ENCODE measurements at places on chromosomes 6 and 20. TPM values are rescaled to one million over a fixed set of nuclear protein-coding genes. Genes with fewer than 3 reads are reported as not detected.

Gene FAM83C
- total RNA-seq = not detected

GRCh38 chr6:25883536-25883935 is 9.5 kb upstream of the SLC17A3 start:
- DNase-seq = no peak

DNA sequence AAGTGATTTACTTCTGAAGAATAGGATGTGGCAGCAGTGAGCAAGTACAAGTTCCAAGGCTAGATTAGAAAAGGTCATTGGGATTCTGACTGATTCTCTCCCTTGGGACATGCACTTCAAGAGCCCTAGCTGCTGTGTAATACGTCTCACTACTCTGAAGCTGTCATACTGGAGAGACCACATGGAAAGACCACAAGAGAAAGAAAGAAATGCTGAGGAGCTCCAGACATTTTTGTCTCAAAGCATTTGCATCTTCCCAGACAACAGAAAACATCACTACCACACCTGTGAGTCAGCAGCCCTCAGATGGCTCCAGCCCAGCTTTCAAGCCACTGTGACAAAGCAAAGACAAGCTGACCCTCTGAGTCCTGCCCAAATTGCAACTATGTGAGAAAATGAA is 20.7 kb downstream of the TENT5A start:
- DNase-seq = no peak

GRCh38 chr20:48690888-48691287 is 136.9 kb downstream of the PREX1 start:
- no peak for DNase-seq

DNA sequence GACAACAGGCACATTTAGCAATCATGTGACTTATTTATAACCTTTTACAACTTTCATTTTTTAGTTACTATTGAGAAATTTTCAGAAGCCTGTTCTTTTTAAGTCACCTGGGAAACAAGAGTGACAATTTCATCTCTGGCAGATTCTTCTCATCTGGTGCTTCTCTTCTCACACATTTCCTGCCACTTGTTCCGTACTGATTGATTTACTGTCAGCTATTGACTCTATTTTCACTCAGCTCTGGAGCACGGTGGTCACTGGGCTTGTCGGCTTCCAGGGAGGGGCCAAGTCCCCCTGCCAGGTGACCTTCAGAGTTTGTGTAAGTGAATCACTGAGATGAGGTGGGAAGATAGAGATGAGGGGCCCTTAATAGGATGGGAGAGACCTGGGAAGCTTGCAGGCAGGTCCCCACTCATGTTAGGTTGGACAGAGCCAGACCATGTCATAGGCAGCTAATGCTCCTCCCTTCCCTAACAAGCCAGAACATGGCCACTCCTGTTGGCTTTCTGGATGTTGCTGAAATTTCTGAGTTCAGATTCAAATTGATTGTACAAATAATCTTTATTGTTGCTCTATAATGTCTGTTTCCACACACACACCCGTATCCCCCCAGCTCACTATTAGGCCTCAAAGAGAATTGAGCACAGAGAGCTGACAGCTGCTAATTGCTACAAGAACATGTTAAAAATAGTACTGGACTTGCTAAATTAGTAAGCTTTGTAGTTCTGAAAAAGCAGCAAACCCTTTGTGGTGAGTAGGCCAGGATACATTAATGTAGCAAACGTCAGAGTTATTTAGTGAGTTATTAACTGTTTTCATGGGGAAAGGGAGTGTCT is 13.3 kb downstream of the DUSP22 start:
- DNase-seq = no peak

- DNase-seq = no peak
Measured at GRCh38 chr20:11271319-11271718, 597.5 kb upstream of the JAG1 start.

Gene OVOL2
- not detected for total RNA-seq

- DNase-seq = no peak
Measured at GRCh38 chr6:154800338-154800737, 67.1 kb downstream of the SCAF8 start.

Gene LRRN4
- not detected for total RNA-seq

DNA sequence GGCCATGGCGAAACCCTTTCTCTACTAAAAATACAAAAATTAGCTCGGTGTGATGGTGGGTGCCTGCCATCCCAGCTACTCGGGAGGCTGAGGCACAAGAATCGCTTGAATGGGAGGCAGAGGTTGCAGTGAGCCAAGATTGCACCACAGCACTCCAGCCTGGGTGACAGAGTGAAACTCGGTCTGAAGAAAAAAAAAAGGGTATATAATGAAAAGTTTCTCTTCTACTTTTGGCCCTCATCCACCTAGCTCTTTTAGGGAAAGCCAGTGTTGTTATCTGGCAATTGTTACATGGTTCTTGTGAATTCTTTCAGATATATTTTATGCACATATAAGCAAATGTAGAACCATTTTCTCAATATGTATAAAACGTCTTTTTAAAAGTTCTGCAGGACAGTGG is 19.0 kb downstream of the KIF3B start:
- no peak for DNase-seq

- no peak for DNase-seq
Measured at GRCh38 chr6:125549202-125549884, 200.1 kb upstream of the HEY2 start.

Gene SMPDL3A
- 38.4 TPM for total RNA-seq

GRCh38 chr6:100466410-100467128 is 1.8 kb upstream of the SIM1 start:
- no peak for DNase-seq

DNA sequence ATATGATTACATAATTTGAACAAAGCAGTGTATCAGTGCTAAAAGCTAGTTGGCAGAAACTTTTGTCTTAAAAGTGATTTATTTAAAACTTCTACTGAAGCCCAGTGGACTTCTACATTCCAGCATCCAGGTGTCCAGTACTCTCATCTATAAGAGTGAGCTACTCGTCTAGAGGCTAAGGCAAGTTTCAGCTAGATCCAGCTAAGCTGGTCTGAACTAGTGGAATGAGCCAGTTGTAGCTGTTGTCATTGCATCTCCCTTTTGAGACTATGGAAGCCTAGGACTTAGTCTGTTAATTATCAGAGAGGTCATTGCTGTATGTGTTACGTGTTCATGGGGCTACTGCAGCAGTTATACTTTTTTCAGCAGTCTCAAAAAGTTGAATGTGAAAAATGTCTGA is 165.1 kb downstream of the ZFAND3 start:
- no peak for DNase-seq

GRCh38 chr6:85063611-85064010 is 299.2 kb upstream of the TBX18 start:
- DNase-seq = no peak

Gene LINC00237
- total RNA-seq = not detected

DNA sequence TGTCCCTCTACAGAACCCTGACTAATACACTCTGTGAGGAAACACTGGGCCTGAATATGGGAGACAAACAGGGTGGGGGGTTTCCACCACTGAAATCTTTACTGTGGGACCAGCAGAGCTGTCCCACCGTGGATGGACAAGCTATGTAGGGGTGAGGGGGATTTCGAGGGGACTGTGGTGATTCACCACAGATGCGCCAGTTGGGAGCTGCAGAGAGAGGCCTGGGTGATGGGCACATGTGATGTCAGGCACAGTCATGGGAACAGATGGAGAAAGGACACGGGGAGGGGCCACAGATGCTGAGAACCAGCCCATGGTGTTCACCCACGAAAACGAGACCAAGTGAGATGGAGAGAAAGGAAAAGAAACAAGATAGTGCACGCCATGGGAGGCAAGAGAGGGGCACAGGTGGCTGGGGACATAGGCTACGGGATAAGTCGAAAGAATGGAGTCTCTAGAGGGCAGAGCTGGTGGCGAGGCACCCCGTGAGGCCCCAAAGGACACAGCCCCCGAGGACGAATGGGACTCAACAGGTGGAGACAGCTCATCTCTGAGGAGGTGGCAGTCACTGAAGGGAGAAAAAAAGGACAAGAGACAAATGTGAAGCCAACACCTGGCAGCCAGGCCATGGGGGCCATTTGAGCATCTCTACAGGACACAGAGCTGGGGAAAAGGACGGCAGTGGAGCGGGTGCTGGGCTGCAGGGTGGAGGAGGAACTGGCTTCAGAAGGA is 10.5 kb upstream of the RAMACL start:
- DNase-seq = no peak

DNA sequence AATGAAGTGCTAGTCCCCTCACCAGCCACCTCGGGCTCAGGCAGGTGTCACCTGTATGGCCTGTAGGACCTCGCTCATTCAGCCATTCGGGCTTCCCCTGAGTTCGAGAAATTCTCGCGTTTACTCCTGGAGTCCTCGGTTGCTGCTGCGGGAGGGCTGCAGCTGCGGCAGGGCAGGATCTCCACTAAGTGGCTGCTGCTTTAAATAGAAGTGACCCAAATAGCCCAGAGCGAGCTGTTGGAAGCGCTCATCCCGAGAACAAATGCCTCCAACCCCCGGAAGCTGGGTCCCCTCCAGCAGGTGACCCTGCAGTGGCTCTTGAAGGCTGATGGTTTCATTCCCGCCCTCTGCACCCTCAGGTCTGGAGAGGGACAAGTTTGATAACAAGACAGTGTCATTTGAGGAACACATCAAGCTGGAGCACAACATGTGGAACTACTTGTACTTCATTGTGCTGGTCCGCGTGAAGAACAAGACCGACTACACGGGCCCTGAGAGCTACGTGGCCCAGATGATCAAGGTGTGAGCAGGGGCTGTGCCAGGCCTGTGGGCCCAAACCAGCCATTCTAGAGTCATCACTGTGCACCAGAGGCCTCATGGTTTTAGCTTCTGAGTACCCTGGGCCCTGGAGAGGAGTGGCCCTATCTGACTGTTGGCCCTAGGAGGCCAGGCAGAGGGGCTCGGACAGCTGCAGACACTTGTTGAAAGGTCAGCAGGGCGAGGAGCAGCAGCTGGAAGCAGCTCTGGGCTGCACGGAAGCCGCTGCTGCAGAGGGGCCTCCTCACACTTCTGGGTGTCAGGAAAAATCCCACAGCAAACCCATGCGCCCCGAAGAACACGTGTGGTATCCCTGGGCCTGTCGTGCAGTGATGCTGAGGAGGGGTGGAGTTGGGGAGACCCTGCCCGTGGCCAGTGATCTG is 18.1 kb downstream of the UQCC2 start:
- DNase-seq = no peak

DNA sequence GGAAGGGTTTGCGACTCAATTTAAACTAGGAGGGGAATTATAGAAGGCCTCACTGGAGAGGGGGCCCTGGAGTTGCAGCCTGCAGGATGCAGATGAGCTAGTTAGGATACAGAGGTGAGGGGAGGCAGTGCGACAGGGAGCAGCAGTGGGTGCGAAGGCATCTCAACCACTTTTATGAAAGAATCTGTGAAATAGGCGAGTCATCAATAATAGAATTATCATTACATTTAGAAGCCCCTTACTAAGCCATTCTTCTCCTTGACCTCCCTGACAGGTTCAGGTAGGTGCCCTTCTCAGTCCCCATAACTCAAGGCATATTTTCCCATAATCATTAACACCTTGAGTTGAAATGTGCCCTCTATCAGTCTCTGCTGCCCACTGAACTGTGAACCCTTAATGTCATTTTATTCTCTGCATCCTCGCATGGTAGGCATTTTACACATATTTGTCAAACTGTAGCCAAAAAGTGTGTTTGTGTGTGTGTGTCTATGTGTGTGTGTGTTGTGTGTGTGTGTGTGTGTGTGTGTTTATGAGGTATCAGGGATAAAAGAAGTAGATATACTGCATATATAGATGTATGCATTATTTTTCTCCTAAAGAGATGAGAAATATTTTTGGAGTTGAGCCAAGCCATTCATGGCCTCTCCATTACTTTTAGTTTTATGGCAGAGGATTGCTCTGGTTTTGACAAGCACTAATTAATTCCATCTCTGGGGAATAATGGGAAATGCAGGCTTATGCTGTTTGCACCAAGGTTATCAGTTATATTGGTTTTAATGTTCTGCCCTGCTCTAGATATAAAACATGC is 898.8 kb downstream of the KIF16B start:
- no peak for DNase-seq

GRCh38 chr20:63065911-63066310 is 59.1 kb upstream of the BHLHE23 start:
- peak; percentile 31 for DNase-seq

GRCh38 chr6:157265635-157266034 is 57.7 kb downstream of the TMEM242 start:
- DNase-seq = no peak

- DNase-seq = no peak
Measured at GRCh38 chr20:62088258-62089127, 22.8 kb upstream of the TAF4 start.

DNA sequence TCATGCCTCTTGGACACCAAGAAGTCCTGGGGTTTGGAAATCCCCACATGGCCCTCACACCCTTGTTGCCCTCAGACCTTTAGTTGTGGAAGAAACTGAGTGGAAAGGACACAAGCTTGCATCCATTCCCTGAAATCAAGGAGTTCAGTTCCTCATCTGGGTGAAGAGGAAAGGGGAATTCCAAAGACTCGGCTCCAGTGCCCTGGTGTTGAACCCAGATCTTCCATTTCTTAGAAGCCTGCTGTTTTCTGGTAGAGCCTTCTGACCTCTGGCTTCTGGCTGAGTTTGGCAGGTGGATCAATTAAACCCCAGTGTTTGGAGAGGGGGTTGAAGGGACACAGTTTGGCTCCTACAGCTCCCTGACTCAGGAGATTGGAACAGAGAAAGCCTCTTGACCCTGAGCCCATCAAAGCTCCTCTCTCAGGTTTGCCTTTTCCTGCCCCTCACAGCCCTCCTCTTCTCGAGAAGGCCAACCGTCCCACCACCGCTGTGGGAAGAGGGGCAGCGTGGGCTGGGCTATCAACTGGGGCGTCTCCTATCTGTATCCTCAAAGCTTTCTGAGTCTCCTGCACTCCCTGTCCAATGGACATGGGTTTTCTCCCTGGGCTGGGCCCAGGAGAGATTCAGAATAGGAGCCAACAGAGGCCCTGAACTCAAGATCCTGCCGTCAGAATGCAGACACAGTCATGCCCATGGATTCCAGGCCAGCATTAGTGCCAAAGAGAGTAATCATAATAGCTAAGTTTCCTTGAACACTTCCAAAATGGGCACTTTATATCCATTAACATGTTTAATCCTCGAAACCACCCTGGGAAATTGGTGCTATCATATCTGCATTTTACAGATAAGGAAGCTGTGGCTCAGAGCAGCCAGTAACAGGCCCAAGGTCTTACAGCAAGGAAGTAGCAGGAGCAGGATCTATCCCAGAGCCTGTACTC is 146.2 kb downstream of the VEGFA start:
- peak; percentile 30 for DNase-seq

Gene MMP24
- total RNA-seq = 0.20 TPM

DNA sequence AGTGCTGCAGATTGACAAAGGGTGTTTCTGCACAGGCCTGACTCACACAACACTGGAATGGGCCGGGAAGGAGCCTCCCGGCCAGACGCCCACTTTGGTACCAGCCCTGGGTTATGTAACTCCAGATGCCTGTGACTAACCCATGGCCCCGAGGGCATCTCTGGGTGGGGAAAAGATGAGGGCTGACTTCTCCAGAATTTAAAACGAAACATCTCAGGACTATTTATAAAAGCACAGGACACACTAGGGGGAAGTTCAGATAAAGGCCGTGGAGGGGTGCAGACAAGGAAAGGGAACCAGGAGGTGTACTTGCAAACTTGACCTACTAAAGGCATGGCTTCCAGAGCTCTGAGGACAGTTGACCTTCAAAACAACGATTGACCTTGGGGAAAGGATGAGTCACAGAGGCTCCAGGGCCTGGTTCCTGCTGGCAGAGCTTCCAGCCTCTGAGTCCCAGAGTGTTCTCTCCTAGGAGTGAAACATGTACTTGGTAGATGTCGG is 196.9 kb downstream of the NFATC2 start:
- peak; percentile 26 for DNase-seq

Gene STMND1
- total RNA-seq = not detected

- DNase-seq = no peak
Measured at GRCh38 chr6:170238741-170239565, 51.9 kb downstream of the DLL1 start.

Gene GPR6
- not detected for total RNA-seq

GRCh38 chr20:4714818-4715217 is 6.9 kb upstream of the PRND start:
- no peak for DNase-seq

Gene MACROD2
- total RNA-seq = 4.8 TPM

Gene CDS2
- 34.1 TPM for total RNA-seq
